ENCODE measurements at places on chromosomes 4 and X. TPM values are rescaled to one million over a fixed set of nuclear protein-coding genes. Genes with fewer than 3 reads are reported as not detected.

Gene NXF2
- polyA plus RNA-seq: not detected

Gene BST1
- 0.96 TPM for polyA plus RNA-seq

Gene ARX
- polyA plus RNA-seq: not detected

DNA sequence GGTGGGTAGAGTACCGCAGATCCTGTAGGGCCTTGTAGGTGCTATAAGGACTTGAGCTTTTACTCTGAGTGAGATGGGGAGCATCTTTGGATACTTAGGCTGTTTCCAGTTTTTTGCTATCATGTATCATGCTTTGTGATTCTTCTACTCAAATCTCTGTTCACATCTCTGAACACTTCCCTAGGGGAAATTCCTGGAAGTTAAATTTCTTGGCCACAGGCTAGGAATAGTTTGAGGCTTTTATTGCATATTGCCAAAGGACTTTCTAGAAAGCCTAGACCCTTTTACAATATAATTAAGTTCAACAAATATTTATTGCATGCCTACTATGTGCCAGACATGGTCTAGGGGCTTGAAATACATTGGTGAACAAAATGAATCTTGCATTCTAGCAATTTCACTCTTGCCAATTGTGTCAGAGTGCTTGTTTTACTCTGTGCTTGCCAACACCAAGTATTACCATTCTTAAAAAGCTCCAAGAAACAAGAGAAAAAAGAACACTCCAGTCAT lies 4.1 kb upstream of the PGRMC1 start:
- DNase-seq: no peak

DNA sequence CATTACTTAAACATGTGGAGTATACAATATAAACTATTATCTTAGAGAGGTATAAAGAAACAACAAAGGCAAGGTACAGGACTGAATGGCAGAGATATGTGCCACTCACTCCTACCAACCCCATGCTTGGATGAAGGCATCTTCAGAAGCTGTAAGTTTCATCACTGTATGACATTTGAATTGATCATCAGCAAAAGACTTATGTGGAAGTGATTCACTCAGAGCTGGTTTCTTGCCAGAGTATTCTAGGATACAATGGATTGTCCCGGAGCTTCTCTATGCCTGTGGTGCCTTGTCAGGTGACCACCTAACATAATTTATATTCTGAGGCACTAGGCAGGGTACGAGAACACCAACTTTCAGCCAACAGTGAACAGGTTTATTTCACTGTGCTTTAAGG lies 392.2 kb downstream of the PPP1R2C start:
- DNase-seq: no peak

DNA sequence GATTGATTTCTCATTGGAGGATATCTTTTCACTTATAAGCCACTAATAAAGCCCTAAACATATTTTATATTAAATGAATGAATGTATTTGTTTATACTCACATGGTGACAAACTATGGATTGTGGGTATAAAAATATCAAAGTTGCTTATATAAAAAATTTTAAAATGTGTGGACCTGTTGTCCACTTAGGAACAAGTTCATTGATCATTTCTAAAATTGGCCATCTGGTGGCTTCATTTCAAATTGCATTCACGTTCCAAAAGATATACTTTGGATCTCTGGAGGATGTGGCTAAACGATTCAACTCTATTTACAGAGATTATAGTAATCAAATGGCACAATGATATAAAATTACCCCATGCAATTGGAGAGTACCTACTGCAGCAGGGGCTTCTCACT lies 32.5 kb downstream of the FSTL5 start:
- no peak for DNase-seq

- no peak for DNase-seq
These were observed 1930.0 kb upstream of the AGA start for GRCh38 chr4:179372242-179372641.

DNA sequence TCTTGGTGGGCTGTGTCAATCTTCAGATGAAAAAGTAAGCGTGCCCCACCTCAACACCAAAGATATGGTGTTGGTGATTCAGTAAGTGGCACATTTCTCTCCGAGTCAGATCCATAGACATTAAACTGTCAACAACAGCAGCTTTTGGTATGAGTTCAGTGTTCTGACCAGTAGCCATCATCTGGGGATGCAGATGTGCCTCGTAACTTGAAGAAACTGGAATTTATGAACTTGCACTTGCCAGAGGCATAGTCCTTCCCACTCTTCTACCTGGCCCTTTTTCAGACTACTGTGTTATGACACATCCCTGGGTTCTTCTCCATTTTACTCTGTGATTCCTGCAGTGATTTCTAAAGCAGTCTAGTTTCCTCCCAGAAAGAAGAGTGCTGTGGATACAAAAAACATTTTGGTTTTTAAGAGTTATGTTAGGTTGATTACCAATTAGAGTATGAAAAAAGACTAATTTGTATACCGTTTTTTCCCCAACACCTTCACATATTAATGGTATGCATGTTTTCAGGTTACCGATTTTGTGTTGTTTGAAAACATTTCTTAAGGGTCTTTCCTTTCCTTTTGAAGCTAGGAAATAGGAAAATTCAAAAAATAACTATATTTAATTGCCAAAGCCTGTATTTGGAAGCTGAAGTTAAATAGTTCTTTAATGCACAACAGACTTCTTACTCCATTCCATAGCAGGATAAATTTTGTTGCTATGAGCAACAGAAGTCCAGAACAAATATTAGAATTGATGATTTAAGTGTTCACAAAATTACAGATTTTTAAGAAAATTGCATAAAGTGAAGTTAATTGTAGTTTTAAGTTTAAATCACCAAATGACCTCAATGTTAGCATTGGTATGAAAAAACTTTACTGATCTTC lies 39.3 kb downstream of the NUDT6 start:
- DNase-seq: no peak

DNA sequence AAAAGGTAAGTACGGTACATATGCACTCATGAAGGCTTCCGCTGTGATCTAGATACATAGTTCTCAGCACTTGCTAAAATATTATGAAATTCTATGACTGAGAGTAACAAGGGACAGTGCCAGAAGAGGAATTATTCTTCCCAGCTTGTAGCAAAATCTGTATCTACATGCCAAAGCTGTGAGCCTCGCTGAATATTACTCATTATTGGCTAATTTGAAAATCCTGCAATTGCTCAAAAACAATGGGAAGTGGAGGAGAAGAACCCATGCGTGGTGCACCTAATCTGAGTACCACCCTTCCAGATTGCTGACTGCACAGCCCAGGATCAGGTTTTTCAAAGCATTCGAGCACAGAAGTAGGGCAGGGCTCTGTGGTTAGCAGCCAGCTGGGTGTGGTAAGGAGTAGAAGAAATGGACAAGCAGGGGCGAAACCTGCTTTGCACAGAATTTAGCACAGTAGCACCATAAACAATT lies 17.4 kb upstream of the PDCL2 start:
- DNase-seq: no peak
